ENCODE measurements at places on chromosomes 13 and 19. TPM values are rescaled to one million over a fixed set of nuclear protein-coding genes. Genes with fewer than 3 reads are reported as not detected.

DNA sequence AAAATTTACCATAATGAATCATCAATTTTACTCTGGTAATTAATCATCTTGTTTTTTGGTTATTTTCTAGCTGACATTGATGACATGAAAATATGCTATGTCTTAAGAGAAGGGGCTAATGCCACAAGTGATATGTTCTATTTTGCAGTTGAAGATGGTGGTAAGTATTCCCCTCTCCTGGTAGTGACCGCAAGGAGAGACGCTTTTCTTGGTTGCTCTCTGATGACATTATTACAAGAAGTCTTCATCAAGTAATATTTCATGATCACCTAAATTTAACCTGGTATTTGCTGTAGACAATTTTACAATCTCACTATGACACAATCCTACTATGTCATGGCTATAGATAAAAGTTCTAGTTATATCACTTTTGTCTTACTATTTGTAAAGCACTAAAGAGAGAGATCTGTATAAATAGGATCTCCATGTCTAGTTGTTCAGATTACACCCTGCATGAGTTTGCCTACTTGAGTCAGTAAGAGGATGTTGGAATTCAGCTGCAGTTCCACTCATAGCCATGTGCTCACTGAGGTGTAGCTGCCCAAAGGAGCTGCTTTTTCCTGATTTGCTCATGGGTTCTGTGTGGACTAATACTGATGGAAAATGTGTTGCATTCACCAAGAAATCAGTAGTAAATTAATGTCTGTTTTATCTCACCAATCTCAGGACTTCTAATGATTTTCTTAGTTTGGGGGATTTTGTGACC is 10.9 kb downstream of the FREM2 start:
- H3K4me1 ChIP-seq: no peaks in the 10 kb centered on the region
- no peak overlapping the region for H3K4me3 ChIP-seq
- H3K36me3 ChIP-seq: no peaks in the 10 kb centered on the region
- H3K27ac ChIP-seq: no peak overlapping the region

- DNase-seq: peak; percentile 74
- peaks cover 98% of the 10 kb centered on the region for H3K4me1 ChIP-seq
- H3K27me3 ChIP-seq: no peaks in the 10 kb centered on the region
- H3K4me3 ChIP-seq: peak overlapping the region; percentile 50
- peaks cover 60% of the 10 kb centered on the region for H3K36me3 ChIP-seq
Observed at GRCh38 chr19:38684078-38684861, 36.8 kb downstream of the ACTN4 start.

- peak; percentile 88 for DNase-seq
- no peak overlapping the region for H3K4me3 ChIP-seq
- peaks cover 4% of the 10 kb centered on the region for H3K36me3 ChIP-seq
- peaks cover 4% of the 10 kb centered on the region for H3K27me3 ChIP-seq
Observed at GRCh38 chr19:17996826-17997316, 11.1 kb upstream of the ARRDC2 start.

DNA sequence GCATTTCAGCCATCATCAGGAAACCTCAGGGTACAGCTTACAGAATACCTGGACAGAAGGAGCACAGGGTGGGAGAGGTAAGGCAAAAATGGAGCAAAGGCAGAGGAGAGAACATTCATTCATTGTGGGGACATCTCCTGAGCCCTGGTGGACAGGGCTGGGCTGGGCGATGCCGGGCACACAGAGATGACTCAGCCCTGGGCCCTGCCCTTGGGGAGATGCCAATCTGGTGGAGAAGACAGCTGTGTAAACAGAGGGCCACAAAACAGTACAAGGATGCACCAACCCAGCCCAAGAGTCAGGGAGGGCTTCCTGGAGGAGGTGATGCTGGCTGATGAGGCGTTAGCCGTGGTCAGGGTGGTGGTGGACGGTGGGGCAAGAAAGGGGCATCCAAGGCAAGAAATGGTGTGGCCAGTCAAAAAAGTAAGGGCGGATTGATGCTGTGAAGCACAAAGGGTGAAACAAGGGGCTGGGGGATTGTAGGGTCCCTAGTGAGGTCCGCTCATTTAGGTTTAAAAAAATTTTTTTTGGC is 3.6 kb upstream of the HAS1 start:
- H3K27ac ChIP-seq: no peak overlapping the region
- DNase-seq: no peak
- no peaks in the 10 kb centered on the region for H3K4me1 ChIP-seq
- H3K27me3 ChIP-seq: peaks cover 8% of the 10 kb centered on the region
- H3K4me3 ChIP-seq: no peak overlapping the region
- peaks cover 4% of the 10 kb centered on the region for H3K36me3 ChIP-seq

DNA sequence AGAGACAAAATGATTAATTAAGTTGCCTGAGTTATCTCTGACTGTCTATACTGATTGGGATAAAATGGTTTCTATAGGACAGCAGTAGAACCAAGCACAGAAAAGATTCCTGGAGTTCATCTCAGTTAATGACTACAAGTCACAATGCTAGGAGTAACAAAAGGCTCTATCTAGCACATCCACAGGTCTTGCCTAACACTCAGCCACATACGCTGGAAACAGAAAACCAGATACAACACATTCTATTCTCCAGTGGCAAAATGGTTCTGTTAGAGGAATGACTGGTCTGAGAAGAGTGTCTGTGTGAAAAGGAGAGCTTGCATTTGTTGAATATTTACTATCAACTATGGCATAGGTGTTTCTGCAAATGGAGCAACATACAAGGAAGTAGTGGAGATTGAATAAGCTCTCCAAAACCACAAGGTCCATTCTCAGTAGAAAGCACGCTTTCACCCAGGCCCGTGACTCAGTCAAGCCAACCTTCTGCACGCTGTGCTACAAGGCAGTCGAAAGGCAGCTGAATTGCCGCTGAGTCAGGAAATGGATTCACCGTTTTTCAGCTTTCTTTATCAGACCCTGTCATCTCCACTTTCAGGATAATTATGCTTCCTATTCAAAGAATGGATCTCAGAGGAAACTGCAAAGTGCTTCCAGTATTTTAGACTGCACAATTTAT is 761.5 kb downstream of the EFNB2 start:
- no peak overlapping the region for H3K4me3 ChIP-seq
- H3K27me3 ChIP-seq: no peaks in the 10 kb centered on the region
- DNase-seq: no peak
- no peak overlapping the region for H3K27ac ChIP-seq
- H3K4me1 ChIP-seq: no peaks in the 10 kb centered on the region

DNA sequence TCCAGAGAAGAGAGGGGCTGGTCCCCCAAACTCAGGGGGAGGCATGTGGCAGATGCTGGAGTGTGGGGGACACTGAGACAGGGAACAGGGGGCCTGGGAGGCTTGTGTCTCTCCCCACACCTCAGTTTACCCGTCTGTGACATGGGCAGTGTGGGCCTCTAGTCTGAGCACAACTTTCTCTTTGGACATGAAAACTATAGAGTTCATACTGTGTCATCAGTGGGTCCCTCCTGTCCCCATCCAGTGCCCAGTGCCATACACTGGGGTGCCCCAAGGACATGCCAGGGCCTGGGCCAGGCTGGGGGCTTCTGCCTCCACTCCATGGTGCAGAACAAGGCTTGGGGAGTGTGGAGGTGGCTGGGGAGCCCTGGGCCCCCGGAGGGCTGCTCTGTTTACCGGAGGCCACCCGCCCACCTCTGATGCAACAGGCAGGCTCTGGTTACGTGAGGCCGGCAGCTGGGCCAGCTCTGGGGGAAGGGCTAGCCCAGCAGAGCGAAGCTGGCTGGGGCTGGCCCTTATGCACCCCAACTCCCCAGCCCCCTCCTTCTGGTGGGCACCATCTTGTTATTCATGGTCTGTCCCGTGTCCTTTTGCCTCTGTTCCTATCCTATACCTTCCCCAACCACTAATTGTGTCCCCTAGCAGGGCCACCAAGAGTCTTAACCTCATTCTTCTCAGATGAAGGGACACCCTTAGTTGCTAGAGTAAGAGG is 1.9 kb upstream of the MEF2B start:
- peaks cover 3% of the 10 kb centered on the region for H3K36me3 ChIP-seq
- DNase-seq: no peak
- peaks cover 3% of the 10 kb centered on the region for H3K27me3 ChIP-seq
- H3K4me3 ChIP-seq: no peak overlapping the region

DNA sequence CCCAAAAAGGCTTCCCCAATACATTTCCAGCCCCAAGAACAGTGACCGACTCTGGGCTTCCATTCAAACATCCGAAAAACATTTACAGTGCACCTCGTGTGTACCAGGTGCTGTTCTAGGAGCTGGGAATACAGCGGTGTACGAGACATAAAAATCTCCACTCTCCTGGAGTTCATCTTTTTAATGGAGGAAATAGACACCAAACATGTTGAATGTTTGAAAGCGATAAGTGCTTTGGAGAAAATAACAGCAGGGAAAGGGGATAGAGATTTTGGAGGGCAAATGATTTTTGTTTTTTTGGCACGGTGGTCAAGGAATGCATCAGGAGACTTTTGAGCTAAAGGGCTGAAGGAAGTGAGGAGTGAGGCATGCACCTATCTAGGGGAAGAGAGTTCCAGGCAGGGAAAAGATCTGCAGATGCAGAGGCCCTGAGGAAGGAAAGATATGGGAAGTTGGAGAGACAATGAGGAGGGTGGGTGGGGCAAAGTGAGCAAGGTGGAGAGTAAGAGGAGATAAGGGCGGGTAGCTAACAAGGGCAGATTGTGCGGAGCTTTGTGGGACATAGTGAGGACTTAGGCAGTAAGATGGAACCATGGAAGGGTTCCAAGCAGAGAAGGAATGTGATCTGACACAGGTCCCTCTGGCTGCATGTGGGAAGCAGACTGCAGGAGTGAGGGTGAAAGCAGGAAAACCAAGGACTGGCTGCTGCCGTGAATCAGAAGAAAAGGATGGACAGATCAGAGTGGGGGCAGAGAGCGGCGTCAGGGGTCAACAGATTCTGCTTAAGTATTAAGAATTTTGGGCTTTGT is 703 bp upstream of the FBL start:
- H3K4me1 ChIP-seq: peaks cover 42% of the 10 kb centered on the region
- H3K27me3 ChIP-seq: peaks cover 3% of the 10 kb centered on the region
- H3K27ac ChIP-seq: peak overlapping the region; percentile 87

- peaks cover 80% of the 10 kb centered on the region for H3K36me3 ChIP-seq
- H3K27me3 ChIP-seq: no peaks in the 10 kb centered on the region
- peak overlapping the region; percentile 73 for H3K27ac ChIP-seq
- peak overlapping the region; percentile 15 for H3K4me3 ChIP-seq
- H3K4me1 ChIP-seq: peaks cover 61% of the 10 kb centered on the region
Observed at GRCh38 chr13:99542788-99543406, 41.6 kb downstream of the TM9SF2 start.

- peak overlapping the region; percentile 48 for H3K27ac ChIP-seq
- peaks cover 7% of the 10 kb centered on the region for H3K36me3 ChIP-seq
Observed at GRCh38 chr19:38978326-38978689, 2.8 kb upstream of the FBXO17 start.

GRCh38 chr19:18992696-18993095 is 40.6 kb downstream of the SUGP2 start:
- no peaks in the 10 kb centered on the region for H3K27me3 ChIP-seq
- no peak overlapping the region for H3K27ac ChIP-seq
- H3K4me3 ChIP-seq: no peak overlapping the region
- no peak for DNase-seq
- peaks cover 36% of the 10 kb centered on the region for H3K36me3 ChIP-seq

DNA sequence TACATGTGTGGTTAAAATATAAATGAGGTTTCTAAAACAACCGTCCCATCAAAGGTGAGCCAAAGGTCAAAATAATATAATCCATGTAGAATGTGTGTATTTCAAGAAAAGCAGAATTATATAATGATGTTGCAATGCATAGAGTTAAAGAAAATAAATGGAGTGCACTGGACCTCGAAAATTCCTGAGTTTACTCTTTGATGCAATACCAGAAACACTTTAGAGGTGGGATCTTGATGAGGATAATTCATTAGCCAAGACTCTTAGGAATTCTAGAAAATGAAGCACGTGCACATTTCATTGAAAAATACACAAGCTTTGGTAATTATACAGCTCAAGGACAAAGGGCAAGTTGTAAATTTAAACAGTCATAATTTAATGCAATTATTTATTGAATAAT is 508.9 kb upstream of the ARGLU1 start:
- H3K36me3 ChIP-seq: no peaks in the 10 kb centered on the region
- no peaks in the 10 kb centered on the region for H3K4me1 ChIP-seq
- no peaks in the 10 kb centered on the region for H3K27me3 ChIP-seq
- no peak overlapping the region for H3K27ac ChIP-seq
- H3K4me3 ChIP-seq: no peak overlapping the region

GRCh38 chr13:31884556-31884955 is 145.2 kb downstream of the RXFP2 start:
- no peak overlapping the region for H3K4me3 ChIP-seq
- no peak for DNase-seq
- H3K36me3 ChIP-seq: no peaks in the 10 kb centered on the region
- peaks cover 2% of the 10 kb centered on the region for H3K27me3 ChIP-seq
- H3K27ac ChIP-seq: no peak overlapping the region

- peaks cover 7% of the 10 kb centered on the region for H3K36me3 ChIP-seq
- DNase-seq: no peak
- H3K27me3 ChIP-seq: peaks cover 6% of the 10 kb centered on the region
- no peaks in the 10 kb centered on the region for H3K4me1 ChIP-seq
Observed at GRCh38 chr13:39881887-39882286, 226.4 kb downstream of the COG6 start.

DNA sequence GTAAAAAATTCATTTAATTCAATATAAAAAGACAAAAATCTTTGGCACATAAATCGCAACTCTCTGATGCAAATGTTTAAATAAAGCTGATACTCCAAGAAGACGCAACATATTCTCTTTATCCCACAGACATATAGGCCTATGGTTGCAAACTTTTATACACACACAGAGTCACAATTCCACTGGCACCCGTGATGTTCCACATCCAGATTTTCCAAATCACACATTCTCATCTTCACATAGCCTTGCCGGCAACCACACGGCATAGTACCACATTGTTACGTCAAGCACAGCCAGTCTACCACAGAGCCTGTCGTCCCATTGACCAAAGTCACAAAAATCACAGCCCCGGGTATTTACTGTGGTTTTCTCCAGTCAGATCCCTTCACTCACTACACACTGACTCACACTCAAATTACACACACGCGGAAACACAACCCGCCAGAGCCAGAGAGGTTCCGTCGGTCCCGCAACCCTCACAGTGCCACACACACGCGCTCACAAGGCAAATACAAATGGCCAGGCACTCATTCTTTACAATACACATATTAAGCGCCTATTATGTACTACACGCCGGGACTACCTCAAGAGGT is 546 bp upstream of the ZNF546 start:
- no peaks in the 10 kb centered on the region for H3K27me3 ChIP-seq
- peaks cover 36% of the 10 kb centered on the region for H3K4me1 ChIP-seq
- H3K4me3 ChIP-seq: peak overlapping the region; percentile 99
- peaks cover 42% of the 10 kb centered on the region for H3K36me3 ChIP-seq

DLEU7 gene
- not detected for total RNA-seq

FUT6 gene
- not detected for total RNA-seq

TEKTIP1 gene
- 4.3 TPM for total RNA-seq

PALM3 gene
- not detected for total RNA-seq

KLF2 gene
- 410 TPM for total RNA-seq

CCNE1 gene
- 24.8 TPM for total RNA-seq

Data from activated CD4-positive, alpha-beta memory T cell treated with anti-CD3 and anti-CD28 coated beads, Interleukin-2, amount 10 ng/mL, durations not matched to agents 7 days and 5 days (primary cell).